ENCODE measurements at places on chromosomes 13 and 19.

DNA sequence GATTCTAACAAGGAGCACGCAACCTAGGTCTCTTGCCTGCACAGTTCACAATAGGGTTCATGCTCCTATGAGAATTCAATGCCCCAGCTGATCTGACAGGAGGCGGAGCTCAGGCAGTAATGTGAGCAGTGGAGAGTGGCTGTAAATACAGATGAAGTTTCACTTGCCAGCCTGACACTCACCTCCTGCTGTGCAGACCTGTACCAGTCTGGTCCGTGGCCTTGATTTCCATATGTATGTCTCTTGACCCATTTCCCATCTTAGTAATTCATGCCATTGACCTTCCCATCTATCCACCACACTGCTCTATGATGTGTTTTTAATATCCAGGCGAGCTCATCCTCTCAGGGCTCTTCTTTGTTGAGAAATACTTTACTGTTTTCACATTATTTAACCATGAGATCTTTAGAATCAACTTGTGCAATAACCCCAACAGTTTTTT, 95.2 kb downstream of the LRCH1 start:
- no peak for DNase-seq

DNA sequence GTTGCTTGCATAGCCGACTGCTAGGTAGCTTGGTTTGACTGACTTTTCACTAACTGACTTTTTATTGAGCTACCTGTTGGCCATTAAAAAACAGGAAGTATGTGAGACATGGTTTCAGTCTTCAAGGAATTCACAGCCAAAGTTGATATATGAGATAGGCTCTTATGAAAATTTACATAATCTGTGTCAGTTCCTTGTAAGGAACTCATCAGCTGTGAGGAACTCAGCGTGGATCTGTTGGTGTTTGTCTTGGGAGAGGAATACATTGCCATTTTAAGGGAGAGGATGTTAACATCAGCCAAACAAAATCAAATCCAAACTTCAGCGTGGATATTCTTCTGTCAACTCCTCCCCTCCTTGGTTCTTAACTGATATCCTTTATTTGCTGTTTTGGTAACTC, 2.0 kb downstream of the RNF113B start:
- no peak for DNase-seq

GRCh38 chr19:45920458-45920857, 5.9 kb upstream of the NANOS2 start:
- no peak for DNase-seq

DNA sequence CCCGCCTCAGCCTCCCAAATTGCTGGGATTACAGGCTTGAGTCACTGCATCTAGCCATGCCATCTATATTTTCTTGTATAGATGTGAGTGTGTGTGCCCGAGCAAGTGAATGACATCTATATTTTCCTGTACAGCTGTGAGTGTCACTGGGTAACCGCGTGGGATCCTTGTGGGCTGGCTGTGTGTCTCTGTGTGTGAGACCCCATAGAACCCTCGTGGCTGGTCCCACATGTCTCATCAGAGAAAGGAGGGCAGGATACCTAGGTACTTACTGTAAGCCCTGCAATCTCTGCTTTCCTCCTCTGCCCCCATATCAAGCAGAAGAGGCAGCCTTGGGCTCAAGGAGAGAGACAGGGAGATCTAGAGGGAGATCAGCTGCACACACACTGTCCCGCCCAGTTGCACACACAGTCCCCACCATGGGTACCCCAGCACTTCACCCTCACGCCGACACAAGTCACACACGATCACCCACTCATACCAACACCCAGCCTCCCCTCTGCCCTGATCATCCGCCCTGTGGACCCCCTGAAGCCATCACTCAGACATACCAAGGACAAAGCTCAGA, 655 bp downstream of the DENND1C start:
- no peak for DNase-seq

GRCh38 chr13:90402102-90402501, 945.4 kb upstream of the MIR17HG start:
- DNase-seq: no peak

DNA sequence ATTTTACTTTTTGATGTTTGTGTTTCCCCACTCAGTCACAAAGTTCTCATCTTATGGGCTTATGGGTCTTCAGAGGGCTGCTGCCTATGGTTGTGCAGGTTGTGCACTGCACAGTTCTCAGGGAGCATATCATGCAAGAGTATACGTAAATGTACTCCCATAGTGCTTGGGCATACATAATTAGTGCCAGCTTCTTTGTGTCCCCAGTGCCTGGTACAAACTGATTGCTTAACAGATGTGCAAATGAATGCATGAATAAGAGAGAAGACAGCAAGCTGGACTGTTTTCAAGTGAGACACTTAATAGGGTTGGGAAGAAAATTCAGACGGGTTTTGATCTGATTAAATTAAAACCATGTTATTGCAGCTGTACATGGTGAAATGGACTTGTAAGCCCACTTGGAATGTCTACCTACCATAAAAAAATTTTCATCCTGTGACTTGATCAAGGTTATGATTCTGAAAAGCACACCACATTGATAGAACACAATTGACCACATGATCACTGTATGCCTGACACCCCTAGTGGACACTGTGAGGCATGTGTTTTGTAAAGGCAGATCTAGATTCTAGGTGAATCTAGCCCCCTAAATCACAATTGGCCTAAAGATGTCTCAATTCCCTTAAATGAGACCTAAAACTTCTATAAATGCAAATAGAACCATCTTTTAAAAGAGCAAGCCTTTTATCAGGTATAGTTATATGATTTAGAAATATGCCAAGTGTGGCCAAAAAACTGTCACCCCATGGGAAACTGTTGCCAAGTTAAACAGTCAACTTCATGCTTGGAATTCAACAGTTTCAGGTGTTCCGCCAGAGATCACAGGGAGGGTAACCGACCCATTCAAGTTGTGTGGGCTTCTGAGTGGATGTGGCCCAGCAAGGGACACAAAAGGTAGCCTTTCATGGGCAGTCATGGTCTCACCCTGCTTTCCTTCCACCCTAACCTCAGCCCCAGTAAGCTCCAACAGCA, 27.9 kb downstream of the FAM124A start:
- no peak for DNase-seq

DNA sequence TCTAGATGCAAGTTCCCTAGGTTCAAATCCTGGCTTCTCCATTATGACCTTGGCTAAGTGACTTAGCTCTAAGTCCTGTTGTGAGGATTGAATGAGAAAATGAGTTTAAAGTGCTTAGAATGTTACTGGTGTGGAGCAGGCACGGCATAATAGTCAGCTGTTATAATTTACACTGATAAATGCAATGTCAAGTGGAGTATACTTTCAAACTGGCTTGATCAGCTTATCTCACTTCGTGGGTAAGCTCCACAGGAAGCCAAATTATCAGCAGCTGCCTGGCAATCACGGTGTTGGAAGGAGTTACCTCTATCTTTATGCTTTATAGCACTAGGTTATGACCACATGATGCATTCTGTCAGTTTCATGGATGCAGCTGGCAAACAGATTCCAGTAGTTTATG, 272.8 kb downstream of the OLFM4 start:
- no peak for DNase-seq

- no peak for DNase-seq
Observed at GRCh38 chr19:12868540-12869112, 12.6 kb downstream of the DNASE2 start.

- DNase-seq: no peak
Observed at GRCh38 chr19:13004273-13004672, 9.0 kb downstream of the NFIX start.

GRCh38 chr13:71797517-71797916, 69.5 kb downstream of the DACH1 start:
- no peak for DNase-seq

- DNase-seq: no peak
Observed at GRCh38 chr13:40251343-40252032, 415.0 kb downstream of the FOXO1 start.

- DNase-seq: no peak
Observed at GRCh38 chr13:21753117-21753729, 82.3 kb downstream of the FGF9 start.

DNA sequence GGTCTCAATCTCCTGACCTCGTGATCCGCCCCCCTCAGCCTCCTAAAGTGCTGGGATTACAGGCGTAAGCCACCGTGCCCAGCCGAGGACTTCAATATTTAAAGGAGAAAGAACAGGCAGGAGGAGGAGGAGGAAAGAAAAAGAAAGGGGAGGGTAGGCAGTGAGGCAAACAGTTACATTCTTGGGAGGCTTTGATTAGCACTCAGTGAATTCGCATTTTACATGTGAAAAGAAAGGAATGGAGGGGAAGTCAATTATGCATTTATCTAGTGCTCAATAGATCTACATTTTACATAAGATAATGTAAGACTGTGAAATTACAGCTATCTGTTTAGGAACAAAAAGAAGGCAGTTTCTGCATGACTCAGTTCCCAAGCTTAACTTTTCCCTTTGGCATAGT, 30.9 kb upstream of the CXCL17 start:
- DNase-seq: no peak

DNA sequence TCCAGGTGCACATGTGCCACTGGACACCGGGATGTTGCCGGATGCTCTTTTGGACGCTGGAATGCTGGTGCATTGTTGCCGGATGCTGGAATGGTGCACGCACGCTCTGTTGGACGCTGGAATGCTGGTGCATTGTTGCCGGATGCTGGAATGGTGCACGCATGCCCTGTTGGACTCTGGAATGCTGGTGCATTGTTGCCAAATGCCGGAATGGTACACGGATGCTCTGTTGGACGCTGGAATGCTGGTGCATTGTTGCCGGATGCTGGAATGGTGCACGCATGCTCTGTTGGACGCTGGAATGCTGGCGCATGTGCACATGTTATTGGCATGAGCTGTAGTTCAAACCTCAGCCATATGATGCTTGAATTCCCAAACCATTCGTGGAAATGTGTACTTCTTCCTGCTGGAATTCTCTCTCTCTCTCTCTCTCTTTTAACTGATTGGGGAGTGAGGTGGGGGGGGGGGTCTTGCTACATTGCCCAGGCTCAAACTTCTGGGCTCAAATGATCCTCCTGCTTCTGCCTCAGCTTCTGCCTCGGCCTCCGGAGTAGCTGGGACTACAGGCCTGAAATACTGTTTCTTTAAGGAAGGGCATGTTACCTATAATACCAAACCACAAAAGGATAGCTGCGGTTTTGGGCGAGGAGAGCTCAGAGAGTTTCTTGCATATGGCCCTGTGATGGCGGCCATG, 1.2 kb upstream of the MCF2L start:
- peak; percentile 51 for DNase-seq

DNA sequence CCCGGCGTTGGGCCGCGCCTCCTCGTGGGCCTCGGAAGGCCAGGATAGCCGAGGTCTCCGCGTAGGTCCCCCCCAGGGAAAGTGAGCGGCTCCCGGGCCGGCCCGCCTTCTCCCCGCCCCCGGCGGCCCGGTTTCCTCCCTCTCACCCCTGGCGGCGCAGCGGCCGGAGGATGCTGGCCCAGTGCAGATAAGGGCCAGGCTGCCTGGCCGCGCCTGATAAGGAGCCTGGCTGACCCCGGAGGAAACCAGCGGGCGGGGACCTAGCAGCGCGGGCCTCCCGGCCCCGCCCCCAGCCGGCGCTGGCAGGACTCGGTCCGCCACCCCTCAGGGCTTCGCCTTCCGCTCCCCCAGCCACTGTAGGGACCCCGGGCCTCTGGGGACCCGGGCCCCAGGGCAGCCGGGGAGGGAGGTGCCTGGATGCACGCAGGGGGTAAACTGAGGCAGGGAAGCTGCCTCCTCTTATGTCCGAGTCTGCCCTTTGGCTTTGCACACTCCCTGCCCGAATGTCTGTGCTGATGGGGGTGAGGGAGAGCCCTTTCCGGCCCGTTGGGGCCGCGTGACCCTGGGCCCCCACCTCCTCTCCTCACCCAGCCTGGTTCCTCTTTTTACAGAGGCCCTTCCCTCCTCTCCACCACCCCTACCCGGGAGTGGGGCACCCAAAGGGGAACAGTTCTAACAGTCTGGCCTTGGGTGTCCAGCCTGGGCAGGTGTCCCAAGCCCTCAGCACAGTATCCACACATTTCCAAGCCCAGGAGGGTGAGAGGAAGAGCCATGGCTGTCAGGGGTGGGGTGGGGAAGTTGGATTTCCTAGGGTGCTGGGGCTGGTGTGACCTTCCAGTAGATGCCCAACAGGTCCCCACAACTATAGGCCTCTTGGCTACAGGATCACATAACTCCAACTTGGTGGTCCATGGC, at the start of gene LYL1:
TSS of gene LYL1 (minus strand) at position 193 of the 915 bp plus-strand sequence. CDS start 1,687 bp downstream, outside the sequence.
- peak; percentile 22 for DNase-seq

DNA sequence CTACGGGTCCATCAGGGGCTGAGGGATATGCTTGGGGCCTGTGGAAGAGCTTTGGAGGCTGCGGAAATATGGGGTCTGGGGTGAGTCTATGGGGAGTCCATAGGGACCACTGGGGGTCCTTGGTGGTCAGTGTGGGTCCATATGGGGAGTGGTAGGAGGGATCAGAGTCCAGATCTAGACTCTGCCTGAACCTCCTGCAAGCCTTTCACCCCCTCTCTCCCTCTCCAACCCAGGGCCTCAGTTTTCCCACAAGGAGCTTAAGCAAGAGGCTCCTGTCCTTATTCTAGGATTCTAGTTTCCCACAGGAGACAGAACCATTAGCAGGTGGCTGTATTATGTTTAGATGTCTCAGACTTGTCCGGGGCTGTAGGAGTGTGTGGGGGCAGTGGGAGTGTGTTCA, 161.9 kb upstream of the TSHZ3 start:
- DNase-seq: no peak

Measured in skin of body (tissue), 3 donors.